ENCODE measurements at places on chromosomes 7 and 10.

- DNase-seq, result no peak
Observed at GRCh38 chr7:142018154-142018553, 22.5 kb downstream of the MGAM start.

DNA sequence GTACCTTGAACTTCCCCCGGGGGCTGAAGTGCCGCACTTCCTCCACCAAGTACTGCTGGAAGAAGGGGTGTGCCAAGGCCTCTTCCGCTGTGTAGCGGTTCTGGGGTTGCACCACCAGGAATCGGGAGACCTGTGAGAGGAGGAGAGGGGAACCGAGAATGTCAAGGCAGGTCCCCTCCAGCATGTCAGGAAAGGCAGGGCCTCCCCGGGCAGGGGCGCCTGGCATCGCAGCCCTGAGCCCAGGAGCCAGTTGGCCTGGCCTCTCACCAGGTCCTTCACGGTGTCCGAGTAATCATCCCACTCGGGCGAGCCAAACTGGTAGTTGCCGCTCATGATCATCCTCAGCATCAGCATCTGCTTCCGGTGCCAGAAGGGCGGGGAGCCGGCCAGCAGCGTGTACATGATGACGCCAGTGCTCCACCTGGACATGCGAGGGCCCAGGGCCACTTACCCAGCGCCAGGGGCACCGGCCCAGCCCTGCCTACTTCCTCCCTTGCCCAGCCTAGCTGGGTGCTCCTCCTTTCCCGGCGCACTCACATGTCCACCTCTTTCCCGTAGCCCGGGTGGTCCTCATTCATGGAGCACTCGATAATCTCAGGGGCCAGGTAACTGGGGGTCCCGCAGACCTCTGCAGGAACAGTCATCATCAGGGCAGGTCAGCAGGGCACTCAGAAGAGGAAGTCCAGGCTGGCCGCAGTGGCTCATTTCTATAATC is 11.0 kb downstream of the PHKG1 start:
- DNase-seq, result no peak

- DNase-seq, result no peak
Observed at GRCh38 chr7:53315981-53316380, 280.5 kb downstream of the POM121L12 start.

DNA sequence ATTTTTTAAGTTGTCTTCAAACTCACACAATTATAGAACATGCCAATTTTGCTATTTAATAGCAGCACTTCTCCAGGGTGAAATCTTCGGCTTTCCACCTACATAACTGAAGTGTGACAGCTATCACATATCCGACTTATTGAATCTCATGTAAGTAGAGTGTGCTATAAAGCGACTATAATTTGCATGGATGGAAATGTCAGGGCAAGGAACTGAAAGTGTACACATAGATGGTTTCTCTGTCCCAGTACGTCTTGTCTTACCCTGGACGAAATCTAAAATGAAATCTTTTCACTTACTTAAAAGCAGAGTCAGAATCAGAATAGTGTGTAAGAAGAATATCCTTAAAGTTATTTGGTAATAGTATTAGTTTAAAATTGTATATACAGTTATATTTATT is 132.3 kb downstream of the THSD7A start:
- DNase-seq, result no peak

DNA sequence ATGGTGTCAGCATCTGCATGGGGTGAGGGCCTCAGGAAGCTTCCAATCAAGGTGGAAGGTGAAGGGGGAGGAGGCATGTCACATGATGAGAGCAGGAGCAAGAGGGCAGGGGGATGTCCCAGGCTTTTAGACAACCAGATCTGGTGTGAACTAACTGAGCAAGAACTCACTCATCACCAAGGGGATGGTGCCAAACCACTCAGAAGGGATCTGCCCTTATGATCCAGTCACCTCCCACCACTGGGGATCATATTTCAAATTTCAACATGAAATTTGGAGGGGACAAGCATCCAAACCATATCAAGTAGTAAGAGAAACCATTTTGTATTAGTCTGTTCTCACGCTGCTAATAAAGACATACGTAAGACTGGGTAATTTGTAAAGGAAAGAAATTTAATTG is 33.6 kb downstream of the THNSL1 start:
- DNase-seq, result peak; percentile 25

DNA sequence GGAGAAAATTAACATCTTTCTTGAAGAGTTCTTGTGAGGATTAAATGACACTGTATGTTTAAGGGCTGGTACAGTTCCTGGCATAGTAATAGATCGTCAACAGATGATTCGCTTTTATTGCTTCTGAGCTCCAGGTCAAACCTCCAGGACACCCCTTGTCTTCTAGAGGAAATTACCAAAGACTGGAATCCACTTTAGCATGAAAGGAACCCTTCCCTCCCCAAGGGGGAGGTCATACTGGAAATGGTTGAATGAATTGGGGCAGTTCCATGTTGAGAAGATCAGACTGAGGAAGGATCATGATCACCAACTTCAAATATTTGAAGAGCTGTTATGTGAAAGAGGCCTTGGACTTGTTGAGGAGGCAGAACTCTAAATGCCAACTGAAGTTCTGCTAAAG is 8.9 kb downstream of the NFE2L3 start:
- no peak for DNase-seq

DNA sequence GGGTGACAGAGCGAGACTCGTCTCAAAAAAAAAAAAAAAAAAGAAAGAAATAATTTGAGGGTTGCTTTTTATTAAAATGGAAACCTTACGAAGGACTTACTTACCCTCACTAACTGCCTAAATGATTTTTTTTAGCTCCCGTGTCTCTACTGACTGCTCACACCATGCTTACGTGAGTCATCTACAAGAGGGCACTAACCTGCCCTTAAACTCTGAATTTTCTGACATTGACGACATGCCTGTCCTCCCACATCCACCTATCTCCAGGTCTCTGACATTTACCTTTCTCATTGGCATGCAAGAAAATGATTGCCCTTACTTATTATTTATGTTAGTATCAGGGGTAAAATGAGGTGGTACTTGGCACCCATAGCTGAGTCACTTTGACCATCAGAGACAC is 1286.3 kb upstream of the AUTS2 start:
- DNase-seq, result no peak

DNA sequence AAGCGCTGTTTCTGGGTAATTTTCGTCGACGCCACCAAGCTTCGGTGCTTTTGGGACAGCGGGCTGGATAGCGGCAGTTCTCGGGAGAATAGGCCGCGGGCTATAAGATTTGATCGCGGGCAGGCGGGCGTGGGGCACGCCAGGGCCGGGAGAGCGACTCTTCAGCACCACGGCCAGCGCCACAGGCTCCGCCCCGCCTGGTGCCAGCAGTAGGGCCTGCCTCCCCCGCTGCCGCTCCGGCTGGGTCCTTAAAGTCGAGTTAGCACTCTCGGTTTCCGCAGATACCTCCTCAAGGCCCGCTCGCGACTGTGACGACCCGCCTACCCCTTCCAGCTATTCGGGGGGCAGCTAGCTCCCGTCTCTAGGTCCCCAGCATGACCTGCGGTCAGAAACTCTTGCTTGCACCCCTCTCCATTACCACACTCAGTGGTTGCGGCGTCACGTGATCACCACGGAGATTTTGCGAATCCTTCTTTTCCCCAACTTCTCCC is 9.4 kb downstream of the NXPH1 start:
- DNase-seq, result peak; percentile 29

GRCh38 chr7:115009139-115009538 is 87.2 kb downstream of the MDFIC start:
- DNase-seq, result no peak

DNA sequence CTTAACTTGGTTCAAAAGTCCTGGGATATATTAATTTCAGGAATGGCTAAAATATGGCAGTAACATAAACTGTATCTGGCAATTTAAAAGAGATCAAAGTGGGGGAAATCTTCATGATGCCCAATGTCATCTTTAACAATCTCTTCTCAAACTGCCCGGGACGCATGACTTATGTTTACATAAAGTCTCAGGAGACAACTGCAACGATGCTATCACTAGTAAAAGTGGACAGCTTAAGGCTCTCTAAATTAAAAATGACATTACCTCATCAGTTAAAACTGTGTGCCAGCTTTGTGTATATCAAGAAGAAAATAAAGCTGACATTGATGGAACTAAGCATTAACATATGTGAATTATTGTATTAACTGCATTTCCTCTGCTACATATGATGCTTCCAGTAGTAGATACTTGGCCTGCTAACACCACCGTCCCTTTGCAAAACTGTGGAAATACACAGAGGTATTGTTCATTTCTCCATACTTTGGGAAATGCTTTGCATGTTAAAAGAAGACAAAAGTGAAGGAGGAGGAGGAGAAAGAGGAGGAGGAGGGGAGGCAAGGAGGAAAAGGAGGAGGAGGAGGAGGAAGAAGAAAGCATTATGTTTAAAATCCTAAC is 62.4 kb downstream of the NRP1 start:
- DNase-seq, result no peak

GRCh38 chr10:21184216-21184615 is 287.1 kb upstream of the NEBL start:
- peak; percentile 91 for DNase-seq

GRCh38 chr10:75957314-75958120 is 526.1 kb downstream of the LRMDA start:
- DNase-seq, result no peak

DNA sequence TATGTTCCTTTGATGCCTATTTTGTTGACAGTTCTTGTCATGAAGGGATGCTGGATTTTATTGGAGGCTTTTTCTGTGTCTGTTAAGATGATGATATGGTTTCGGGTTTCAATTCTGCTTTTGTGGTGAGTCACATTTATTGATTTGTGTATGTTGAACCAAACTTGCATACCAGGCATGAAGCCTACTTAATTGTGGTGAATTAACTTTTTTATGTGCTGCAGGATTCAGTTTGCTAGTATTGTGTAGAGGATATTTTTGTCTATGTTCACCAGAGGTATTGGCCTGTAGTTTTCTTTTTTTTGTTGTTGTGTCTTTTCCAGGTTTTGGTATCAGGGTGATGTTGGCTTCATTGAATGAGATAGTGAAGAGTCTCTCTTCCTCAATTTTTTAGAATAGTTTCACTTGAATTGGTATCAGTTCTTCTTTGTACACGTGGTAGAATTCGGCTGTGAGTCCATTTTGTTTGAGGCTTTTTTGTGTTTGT is 345.9 kb downstream of the KIF20B start:
- DNase-seq, result no peak

GRCh38 chr7:29087840-29088170 is 58.5 kb downstream of the CPVL start:
- DNase-seq, result no peak

- DNase-seq, result no peak
Observed at GRCh38 chr7:103391976-103392375, 44.5 kb downstream of the PSMC2 start.

- DNase-seq, result no peak
Observed at GRCh38 chr7:29610086-29610485, 46.5 kb downstream of the PRR15 start.

DNA sequence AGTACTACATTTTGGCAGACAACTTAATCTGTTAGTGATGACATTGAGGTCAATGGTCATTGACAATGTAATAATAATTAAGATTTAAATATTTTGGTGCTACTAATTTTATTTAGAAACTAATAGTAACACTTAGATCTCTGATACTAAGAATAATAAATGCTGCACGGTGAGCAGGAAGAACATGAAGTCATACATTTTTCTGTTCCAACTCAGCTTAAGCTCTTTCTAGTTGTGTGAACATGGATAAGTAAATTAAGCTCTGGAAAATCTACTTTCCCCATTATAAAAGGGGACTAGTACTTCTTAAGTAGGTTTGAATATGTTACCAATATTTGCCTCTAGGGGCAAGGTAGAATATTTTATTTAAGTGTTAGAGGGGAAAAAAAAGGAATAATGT is 65.9 kb upstream of the MEOX2 start:
- DNase-seq, result no peak

DNA sequence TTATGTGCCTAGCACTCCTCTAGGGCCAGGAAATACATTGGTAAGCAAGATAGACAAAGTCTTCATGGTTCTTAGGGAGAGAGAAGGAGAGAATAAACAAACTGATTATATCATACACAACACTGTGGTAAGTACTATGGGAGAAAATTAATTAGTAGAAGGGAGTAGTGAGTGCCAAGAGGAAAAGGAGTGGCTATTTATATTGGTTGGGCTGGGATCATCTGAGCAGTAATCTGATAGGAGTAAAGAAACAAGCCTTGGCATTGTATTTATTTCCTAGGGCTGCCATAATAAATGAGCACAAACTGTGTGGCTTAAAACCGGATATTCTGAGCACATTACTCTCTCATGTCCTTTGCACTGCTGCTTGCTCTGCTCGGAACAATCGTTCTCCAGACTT is 158.1 kb upstream of the PHF14 start:
- DNase-seq, result no peak

- DNase-seq, result no peak
Observed at GRCh38 chr10:130871406-130871805, 440.1 kb downstream of the TCERG1L start.

GRCh38 chr7:101718363-101719122 is 89.4 kb upstream of the MYL10 start:
- no peak for DNase-seq

GRCh38 chr7:149846021-149846420 is 7.8 kb downstream of the ZNF862 start:
- DNase-seq, result no peak

DNA sequence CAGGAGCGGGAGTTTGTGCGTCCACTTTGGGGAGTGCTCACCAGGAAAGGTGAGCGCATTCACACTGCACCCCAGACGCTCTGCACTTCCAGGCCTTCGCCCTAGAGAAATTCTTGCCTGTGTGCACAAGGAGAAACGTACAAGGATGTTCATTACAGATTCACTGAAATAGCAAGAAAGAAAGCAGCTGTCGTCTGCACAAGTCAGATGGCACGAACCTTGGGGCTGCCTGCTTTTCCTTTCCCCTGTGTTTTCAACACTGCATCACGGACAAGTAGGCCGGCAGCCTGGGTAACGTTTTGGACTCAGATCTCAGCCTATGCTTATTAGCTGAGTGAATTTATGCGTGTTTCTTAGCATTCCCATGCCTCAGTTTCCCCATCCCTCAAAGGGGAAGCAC is 546.8 kb upstream of the FOXK1 start:
- no peak for DNase-seq

DNA sequence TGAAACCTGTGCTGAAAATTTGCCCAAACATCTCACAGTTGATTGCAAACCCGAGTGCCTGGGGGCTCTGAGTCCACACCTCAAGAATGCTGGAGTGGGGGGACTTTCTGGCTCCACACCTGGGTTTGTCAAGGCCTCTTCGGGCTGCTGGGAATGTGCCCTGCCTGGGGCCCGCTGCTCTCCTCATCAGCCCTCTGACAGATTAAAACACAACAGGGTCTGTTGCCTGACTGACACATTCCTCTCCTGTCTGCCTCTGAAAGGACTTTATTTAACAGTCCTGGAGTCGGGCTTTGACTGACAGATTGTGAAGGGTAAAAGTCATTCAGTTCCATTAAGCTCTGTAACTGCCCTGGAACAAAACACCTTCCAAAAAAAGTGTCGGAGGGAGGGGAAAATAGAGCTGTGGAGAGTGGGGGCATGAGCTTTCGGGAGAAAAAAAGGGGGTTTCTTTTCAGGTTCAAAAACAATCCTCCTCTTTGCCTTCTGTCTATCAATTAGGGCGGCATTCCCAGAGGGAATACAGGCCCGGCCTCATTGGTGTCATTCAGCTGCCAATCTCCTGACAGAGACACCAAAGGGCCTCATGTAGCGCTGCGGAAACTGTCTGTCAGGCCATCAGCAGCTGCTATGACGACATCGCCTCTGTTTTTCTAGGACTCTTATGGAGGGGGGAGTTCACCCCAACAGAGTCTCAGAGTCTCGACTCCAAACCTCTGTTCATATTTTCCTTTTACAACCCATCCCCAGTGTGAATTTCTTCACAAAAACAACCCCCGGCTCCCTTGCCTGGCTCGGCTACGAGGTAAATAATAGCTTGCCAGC is 398.8 kb upstream of the NFE2L3 start:
- DNase-seq, result peak; percentile 12
